ENCODE measurements at places on chromosomes 5 and 9.

DNA sequence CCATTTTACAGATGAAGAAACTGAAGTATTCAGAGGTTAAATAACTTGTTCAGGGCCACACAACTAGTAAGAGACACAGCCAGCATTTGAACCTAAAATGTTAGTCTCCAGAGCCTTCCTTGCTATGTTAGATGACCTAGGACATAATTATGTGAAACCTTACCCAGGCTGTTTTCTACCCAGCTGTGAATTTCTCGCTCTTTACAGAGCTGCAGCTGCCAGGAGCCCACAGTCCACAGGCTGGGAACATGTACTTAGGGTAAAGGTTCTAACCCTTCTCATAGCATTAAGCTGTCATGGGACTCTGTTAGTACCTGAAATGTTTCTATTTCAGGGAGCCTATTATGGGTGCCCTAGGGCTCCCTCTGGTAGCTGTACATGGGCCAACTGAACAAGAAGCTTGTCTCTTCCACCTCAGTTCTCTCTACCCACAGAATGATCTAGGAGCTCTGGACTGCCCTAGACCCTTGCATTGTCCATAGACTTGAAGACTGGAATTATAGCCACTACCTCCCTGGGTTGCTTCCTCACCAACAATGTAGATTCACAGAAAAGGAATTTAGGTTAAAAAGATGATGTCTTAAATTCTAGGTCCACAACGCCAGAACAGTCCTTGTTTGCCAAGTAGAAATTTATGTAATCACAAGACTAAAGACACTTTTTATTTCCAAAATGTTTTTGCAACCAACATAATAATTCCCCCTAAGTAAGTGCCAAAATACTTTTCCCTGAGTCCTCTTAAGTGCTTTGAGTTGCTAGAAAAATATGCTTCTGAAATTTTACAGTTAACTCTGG lies 262.9 kb downstream of the PIK3R1 start:
- DNase-seq: no peak

DNA sequence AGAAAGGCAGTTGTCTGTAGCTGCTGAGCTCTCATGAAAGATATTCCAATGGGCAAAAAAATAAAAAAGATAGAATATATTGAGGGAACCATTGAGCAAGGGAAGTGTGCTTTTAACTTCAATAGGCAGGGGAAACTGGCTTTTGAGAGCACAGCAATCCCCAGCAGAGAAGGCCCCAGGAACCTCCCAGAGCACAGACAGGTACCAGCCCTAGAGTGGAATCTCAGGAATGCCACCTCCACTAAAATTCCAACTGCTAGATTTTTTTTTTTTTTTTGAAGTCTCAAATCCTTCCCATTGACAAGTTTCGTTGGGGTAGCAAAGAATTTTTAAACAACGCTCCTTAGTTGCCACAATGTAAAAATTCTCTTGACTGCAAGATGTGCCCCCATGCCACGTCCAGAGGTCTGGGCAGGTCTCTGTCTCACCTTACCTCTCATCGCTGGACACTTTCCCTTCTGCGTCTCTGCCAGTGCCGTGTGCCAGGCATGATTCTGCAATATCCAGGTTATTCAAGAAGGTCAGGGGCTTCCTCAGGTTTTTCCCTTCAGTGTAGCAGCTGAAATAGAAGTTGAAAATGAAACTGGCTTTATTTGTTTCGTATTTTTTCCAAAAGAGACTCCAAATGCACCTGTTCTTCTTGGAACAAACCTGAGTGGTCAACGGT lies 64.2 kb upstream of the IRX1 start:
- no peak for DNase-seq

GRCh38 chr5:141957367-141957996 lies 520 bp downstream of the PCDH12 start:
- DNase-seq: no peak

DNA sequence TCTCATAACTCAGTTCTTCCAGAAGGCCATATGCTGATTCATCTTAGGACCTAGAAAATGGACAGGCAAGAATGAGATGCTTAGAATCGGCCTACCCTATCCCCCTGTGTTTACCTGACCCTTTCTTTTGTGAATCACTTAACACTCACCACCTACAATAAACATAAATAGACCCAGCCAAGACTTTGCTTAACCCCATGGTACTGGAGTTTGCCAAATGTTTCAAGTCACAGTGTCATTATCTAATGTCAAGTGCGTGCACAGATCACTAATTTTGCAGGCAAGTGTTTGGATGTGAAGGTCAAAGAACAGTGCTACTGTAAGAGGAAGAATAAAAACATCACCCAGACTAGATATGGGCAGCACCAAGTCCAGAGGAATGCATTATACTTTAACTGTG lies 77.5 kb downstream of the GLIS3 start:
- no peak for DNase-seq

DNA sequence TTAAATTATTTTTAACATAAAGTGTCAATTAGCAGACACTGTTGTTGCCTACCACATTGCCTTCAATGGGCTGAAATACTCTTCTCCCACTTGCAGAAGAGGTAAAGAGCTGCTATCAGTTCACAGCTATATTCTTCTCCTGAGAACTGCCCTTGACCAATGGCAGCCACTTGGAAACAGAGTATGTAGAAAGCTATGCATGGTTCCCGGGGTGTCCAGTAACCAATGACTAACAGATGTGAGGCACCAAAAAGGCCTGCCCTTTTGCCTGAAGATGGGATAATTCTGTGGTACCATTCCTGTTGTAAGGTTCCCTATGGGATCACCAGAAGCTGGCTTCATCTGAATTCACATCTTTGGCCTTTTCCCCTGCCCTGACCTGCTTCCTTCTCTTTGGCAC lies 181.4 kb upstream of the MAP3K1 start:
- DNase-seq: no peak

GRCh38 chr5:174172152-174172551 lies 126.6 kb downstream of the NSG2 start:
- DNase-seq: no peak

DNA sequence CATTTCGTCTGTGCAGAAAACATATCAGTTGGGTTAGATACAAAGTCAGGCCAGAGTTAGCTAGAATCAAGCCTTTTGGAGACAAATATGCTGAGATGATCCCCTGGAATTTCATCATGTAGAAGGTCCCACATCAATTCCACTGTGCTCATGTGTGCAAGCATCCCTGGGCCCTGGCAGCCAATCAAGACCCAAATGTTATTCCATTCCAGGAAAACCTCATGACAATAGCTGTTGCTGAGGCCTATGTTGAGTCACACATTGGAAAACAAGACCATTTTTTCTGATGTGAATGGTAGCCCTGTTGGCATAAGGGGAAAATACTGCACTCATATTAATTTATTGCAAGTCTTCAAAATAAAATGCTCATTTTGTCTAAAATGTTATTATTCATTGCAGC lies 11.5 kb downstream of the SPOCK1 start:
- DNase-seq: no peak

DNA sequence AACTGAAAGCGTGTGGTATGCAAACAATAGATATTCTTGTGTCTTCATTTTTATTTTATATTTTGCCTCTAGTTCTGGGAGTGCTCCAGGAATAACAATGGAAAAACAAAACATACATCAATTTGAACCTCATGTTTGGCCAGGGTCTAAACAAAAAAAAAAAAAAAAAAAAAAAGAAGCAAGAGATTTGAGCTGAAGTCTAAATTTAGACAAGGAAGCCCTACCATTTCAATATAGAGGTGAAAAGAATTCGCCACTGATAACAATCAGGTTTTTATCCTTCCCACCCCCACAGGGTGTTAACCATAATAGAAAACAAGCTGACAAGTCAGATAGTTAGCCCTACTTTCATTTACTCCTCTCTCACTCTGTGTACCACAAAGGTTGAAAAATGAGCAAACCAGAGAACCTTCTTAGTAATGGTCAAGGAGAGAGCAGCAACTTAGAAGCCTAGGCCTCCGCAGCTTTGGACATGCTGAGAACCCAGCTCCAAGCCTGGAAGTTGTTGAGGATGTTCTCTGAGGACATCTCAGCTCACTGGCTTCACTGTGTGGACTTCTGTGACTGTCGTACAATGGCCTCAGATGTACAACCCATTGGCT lies 118.2 kb upstream of the HMHB1 start:
- DNase-seq: no peak

- DNase-seq: no peak
These were observed 131.6 kb downstream of the PRDM6 start for GRCh38 chr5:123220621-123221146.

DNA sequence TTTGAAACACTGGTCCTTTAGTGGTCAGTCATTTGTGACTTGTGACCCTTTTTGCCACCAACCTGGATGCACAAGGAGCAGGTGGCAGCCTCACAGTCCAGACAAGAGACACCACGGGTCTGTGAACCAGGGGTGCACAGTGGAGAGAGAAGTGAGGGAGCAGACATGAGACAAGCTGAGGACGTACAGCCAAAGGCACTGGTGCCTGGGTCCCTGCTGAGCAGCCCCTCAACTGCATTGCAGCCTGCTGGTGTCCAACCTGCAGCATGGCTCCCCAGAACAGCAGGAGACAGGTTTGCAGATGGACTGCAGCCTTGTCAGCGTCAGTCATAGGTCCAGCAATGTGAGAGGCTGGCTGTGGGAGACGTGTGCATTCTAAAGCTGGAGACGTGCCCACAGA lies 124.2 kb upstream of the FSTL4 start:
- no peak for DNase-seq

DNA sequence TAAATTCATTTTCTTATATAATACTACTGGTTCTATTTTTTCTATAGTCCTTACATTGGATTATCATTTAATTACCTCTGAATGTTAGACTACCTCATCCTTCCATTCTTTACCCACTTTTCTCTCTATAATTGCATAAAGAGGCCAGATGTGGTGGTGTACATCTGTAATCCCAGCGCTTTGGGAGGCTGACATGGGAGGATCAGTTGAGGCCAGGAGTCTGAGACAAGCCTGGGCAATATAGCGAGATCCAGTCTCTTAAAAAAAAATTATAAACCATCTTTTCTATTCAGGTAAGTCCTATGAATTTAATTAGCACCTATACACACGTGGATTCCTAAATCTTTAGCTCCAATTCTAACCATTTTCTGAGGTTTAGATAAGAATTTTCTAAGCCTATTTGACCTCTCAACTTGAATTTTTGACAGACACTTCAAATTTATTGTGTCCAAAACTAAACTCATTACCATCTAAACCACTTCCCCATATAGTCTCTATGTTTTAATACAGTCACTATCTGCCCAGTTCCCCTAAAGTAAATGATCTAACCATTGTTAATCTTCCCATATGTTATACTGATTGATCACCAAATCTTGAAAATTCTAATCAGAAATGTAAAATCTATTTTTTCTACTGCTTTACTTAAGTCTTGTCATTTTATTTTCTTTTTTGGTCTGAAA lies 33.0 kb upstream of the CHD1 start:
- no peak for DNase-seq

- no peak for DNase-seq
These were observed 330.6 kb downstream of the CHSY3 start for GRCh38 chr5:130234816-130235215.

DNA sequence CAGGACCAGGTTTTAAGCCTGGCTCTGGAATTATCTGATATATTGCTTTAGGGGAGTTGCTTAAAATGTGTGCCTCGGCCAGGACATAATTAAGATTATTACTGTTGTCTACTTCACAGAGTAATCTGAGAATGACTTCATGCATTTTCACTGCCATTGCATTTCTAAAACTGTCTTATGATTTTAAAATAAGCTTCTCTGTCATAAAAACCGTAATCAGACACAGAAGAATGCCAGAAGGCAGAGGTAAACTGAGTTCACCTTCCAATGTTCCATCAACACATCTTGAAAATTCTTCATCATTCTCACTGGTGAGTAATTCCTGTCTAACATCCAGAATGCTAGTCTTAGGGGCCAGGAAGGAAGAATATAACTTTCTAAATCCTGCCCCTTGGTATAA lies 47.1 kb downstream of the ISOC1 start:
- DNase-seq: no peak

DNA sequence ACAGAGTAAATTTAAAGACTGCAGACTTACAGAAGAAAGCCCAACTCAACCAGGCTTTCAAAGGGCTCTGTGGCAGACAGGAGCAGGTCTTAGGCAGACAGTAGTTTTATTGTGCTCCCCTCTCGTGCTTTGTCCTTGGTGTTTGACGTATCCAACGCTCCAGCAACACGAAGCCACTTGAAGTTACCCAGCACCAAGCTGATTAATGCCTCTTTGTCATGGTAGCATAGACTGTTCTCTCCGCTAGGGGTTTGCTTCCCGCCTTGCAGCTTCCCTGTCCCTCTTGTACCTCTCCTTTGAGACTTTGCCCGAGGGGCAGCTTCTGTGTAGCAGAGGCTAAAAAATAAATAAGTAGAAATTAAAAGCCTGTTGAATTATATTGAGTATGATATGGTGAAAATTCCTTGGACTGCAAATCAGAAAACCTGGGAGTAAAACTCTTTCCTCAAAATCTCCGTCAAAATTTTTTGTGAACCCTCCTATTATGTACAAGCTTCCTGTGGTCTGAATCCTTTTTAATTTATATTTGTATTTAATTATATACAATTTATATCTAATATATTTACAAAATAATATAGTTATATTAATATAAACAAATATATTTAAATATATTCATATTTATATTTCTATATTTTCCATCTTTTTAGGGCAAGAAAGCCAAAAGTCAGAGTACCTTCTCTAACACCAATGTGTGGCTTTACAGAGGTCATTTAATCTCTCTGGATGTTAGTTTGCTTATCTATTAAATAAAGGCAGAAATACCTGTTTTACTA lies 405.4 kb downstream of the DMAC1 start:
- no peak for DNase-seq

GRCh38 chr5:37208883-37209797 lies 40.0 kb downstream of the CPLANE1 start:
- no peak for DNase-seq

DNA sequence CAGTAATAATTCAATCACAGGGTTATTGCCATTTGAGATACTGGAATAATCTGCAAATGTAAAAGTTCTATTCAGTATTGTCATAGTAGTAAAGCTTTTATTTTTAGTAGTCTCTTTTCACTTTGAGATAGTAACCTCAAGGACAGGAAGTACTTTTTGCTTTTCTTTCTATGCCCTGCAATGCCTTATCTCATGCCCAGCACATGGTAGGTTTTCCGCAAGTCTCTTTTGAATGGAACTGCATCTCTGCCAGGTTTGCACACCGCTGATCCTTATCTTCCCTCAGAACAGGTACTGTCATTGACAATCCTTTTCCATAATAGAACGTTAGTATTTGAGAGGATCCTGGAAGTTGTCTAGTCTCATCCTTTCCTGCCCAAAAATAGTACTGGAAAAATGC lies 91.8 kb upstream of the IFNK start:
- DNase-seq: no peak

Data from stimulated activated CD4-positive, alpha-beta T cell treated with anti-CD3 and anti-CD28 coated beads, TNF-alpha, amount 100 ng/mL, for 1 hour (primary cell).